ENCODE measurements at places on chromosomes 16 and 17. TPM values are rescaled to one million over a fixed set of nuclear protein-coding genes. Genes with fewer than 3 reads are reported as not detected.

Gene KRT32
- total RNA-seq: 1.5 TPM

Gene SUZ12
- total RNA-seq: 15.8 TPM

Gene KCNAB3
- 0.26 TPM for total RNA-seq

Gene GJD3
- total RNA-seq: not detected

Data from PC-3 (cell line).